Endothelial cell of umbilical vein (primary cell): ENCODE measurements at places on chromosomes 5 and 9. TPM values are rescaled to one million over a fixed set of nuclear protein-coding genes. Genes with fewer than 3 reads are reported as not detected.

- no peak overlapping the region for H3K4me3 ChIP-seq
- DNase-seq = no peak
- no peak overlapping the region for H3K27ac ChIP-seq
Observed at GRCh38 chr5:38167562-38167996, 90.8 kb upstream of the EGFLAM start.

IFNA13 gene
- not detected in 2 replicates for polyA plus RNA-seq

SAXO1 gene
- polyA plus RNA-seq = not detected in 2 replicates

DNA sequence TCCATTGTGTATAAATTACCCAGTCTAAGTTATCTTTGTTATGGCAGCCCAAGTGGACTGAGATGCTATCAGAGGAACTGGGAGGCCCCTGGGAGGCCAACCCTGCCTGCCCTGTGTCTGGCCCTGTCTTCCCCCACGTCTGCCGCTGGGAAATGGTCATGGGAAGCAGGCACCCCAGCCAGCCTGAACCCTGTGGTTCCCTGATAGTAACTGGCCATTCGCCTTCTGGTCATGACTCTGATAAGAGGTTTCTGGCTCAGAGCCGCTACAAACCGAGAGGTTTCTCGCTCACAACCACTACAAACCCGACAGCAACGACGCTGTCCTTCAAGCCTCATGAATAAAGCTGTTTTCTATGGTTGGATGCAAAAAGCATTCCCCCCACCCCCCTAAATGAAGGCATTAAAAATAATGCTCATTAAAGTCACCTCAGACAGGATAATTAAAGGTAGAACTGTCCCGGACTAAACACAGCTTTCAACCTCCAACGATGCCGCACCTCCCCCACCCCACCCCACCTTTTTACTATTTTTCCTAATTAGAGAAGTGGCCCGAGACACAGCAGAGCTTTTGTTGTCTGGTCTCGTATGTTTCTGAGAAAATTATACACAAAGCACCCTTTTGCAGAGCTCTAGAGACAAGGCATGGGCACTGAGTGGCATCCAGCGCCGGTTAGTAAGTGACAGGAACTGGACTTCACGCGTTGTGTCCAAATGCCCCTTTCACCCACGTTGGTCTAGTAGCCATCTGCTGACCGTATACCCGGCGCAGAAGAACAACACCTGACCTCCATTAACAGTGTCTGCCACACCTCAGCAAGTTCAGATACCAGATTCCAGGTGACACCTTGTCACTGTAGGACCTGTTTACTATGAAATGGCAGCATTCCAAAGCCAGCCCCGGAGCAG is 140.8 kb downstream of the COL23A1 start:
- H3K4me3 ChIP-seq = no peak overlapping the region
- no peaks in the 10 kb centered on the region for H3K36me3 ChIP-seq
- peaks cover 12% of the 10 kb centered on the region for H3K27me3 ChIP-seq

DNA sequence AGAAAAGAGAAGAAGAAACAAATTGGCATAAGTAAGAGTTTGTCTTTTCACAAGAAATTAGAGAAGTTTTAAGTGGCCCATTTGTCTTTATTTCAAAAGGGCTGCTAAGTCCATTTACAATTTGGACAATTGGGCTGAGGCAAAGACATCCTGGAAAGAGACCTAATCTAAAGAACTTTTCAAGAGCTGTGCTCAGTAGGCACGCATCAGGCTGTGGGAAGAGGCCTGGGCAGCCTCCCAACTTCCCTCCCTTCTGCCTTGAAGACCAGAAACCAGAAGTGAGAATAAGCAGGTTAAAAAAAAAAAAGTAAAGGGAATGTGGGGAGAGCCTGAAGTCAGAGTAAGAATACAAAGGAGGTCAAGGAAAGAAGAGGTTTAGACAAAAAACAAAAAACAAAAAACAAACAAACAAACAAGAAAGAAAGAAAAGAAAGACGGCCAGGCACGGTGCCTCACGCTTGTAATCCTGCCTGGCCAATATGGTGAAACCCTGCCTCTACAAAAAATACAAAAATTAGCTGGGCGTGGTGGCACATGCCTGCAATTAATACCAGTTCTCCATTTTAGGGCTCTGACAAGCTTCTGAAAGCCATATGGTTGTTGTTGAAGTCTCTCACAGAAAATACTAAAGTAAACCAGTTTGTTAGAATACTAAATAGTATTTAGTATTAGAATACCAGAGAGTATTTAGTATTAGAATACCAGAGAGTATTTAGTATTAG is 48.0 kb upstream of the CEP78 start:
- H3K4me1 ChIP-seq = no peaks in the 10 kb centered on the region
- no peaks in the 10 kb centered on the region for H3K27me3 ChIP-seq
- H3K4me3 ChIP-seq = no peak overlapping the region
- DNase-seq = no peak

DNA sequence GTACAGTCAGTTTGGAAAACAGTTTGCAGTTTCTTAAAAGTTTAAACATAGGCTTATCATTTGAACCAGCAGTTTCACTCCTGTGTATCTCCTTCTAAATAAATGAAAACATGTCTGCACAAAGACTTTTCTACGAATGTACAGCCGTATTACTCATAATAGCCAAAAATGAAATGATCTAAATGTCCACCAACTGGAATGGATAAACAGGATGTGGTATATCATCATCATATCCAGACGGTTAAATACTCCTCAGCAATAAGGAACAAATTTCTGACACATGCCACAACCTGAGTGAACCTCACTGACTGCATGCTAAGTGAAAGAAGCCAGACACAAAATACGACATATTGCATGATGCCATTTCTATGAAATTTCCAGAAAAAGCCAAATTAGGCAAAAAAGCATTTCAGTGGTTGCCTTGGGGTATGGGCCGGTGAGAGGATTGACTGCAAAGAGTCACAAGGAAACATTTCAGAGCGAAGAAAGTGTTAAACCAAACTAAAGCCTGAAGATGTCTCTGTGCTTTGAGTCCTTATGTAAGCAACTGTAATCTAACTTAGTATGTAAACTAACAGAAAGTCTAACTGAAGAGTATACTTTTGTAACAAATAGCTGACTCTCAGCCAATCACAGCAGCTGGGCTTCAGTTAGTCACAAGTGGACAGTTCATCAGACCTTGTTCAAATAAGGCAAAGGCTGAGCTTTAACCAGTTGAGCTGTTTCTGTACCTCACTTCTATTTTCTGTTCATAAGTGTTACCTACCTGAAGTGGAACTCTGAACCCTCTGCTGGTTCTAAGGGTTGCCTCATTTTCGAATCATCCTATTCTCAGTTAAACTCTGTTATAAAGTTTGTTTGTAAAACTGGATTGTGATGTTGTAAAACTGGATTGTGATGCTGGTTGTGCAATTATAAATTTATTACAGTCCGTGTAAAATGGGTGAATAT is 65.2 kb downstream of the TRIO start:
- H3K4me3 ChIP-seq = no peak overlapping the region
- H3K4me1 ChIP-seq = peaks cover 63% of the 10 kb centered on the region
- H3K36me3 ChIP-seq = no peaks in the 10 kb centered on the region
- peak; percentile 59 for DNase-seq
- H3K27ac ChIP-seq = peak overlapping the region; percentile 54

DNA sequence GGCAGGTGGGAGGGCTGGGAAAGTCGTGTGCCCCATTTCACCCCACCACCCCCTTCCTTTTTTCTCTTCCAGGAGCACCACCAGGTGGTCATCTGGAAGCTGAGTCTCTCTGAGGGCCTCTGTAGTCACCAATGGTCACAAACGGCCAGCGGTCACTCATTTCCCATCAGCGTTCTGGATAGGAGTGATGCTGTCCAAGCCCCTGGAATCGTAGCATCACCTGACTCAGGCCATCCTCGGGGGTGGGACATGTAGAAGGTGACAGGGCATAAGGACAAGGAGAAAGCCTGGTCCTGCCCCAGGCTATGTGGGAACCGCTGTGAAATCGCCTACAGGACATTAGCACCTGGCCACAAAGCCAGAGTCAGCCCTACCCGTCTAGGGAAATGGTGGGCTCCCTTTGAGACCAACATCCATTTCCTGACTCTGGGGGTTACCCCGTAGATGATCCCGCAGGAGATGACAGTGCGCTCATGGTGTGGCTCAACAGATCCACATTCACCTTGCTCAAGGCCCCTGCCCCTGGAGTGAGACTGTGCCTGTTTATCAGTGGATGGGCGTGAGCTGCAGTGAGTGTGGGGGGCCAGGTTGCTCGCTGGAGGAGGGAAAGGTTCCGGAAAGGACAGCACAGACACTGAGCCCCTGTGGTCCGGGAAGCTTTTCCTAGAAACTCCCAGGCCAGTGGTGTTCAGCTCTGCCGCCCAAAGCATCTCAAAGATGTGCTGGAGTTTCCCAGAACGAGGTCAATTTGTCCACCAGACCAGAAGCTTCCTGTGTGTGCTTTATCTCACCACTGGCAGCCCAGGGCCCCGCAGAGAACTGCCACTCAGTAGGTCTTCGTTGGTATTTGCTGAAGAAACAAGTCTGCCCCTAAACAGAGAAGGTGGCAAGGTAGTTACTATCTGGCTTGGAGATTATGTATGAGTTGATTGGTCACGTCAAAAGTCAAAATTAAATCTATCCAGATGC is 61.1 kb upstream of the UNC5A start:
- no peaks in the 10 kb centered on the region for H3K4me1 ChIP-seq
- H3K27ac ChIP-seq = no peak overlapping the region
- no peak overlapping the region for H3K4me3 ChIP-seq
- peaks cover 27% of the 10 kb centered on the region for H3K27me3 ChIP-seq
- DNase-seq = no peak
- no peaks in the 10 kb centered on the region for H3K36me3 ChIP-seq

DNA sequence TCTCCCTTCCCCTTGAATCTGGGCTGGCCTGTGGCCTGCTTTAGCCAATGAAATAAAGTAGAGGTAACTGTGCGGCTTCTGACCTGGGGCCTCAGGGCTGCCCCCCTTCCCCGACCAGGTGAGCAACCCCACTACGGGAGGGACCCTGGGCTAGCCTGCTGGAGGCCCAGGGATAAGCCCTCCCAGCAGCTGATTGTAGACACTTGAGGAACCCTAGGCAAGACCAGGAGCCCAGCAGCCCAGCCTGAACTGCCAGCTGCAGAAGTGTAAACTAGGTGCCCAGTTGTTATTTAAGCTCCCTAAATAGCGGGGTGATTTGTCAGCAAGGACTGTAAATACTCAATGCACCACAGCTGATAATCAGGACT is 41.3 kb downstream of the RAPGEF1 start:
- no peak overlapping the region for H3K27ac ChIP-seq
- DNase-seq = no peak
- H3K4me1 ChIP-seq = peaks cover 14% of the 10 kb centered on the region
- H3K27me3 ChIP-seq = no peaks in the 10 kb centered on the region
- no peak overlapping the region for H3K4me3 ChIP-seq

DNA sequence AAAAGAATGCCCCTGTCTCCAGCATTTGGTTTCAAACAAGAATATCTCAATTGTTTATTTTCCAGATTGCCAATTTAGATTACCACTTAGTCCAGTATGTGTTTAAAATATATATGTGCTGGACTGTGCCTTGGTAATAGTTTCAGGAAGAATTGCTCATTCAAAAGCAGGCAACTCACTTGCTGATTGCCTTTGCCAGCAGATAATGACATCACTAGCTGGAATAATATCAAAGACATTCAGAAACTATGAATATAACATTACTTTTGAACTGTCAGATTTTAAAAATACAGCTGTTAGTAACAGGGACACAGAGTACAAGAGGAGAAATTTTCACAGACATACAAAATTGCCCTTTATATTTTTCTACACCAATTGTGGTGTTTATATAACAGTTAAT is 96.0 kb upstream of the ITGA2 start:
- peaks cover 5% of the 10 kb centered on the region for H3K4me1 ChIP-seq
- H3K27ac ChIP-seq = no peak overlapping the region
- H3K36me3 ChIP-seq = no peaks in the 10 kb centered on the region
- no peak overlapping the region for H3K4me3 ChIP-seq
